ENCODE measurements at places on chromosomes 7 and 10. TPM values are rescaled to one million over a fixed set of nuclear protein-coding genes. Genes with fewer than 3 reads are reported as not detected.

GRCh38 chr7:107938456-107939250, 47.7 kb downstream of the DLD start:
- no peak for DNase-seq

DNA sequence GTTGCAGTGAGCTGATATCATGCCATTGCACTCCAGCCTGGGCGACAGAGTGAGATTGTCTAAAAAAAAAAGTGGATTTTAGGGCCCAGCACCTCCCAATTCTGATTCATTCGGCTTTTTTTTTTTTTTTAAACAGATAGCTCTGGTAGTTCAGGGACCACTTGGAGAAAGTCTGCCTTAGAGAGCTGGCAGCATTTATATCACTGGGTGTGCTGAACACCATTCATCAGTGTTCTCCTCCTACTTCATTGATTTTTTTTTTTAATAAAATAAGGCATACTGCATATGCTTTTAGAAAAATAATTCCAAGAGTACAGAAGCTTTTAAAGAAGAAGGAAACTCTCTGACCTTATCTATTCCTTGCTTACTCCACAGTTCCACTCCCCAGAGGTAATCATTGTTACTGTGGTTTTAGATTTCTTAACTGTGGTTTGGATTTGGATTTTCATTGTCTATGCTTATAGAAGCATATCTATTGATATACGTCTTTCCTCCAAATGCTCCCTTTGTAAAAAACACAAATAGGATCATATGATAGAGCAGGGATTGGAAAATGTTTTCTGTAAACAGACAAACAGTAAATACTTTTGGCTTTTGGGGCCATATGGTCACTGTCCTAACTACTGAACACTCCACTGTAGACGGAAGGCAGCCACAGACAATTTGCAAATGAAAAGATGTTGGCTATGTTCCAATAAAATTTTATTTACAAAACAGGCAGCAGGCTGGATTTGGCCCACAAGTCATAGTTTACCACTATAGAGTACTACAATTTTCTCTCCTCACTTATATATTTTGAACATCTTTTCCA, 21.1 kb upstream of the SAR1A start:
- no peak for DNase-seq

DNA sequence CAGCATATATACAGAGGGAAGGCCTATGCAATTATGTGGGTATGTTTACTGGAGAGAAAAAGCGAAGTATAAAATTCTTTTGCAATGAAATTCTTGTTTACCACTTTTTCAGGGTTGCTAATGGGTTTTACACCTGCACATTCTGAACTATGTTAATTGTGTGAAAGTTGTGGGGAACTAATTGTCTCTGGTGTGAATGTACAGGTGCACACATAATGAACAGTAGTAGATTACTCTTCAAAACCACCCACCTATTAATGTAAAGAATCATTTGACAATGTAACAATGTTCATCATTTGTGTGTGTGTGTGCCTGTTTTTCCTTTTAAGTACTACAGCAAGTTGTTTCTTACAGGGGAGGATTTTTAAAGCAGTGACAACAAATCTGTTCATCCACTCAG, 80.0 kb upstream of the FEZF1 start:
- no peak for DNase-seq

ANKRD22 gene
- 6.4 TPM for total RNA-seq

DNA sequence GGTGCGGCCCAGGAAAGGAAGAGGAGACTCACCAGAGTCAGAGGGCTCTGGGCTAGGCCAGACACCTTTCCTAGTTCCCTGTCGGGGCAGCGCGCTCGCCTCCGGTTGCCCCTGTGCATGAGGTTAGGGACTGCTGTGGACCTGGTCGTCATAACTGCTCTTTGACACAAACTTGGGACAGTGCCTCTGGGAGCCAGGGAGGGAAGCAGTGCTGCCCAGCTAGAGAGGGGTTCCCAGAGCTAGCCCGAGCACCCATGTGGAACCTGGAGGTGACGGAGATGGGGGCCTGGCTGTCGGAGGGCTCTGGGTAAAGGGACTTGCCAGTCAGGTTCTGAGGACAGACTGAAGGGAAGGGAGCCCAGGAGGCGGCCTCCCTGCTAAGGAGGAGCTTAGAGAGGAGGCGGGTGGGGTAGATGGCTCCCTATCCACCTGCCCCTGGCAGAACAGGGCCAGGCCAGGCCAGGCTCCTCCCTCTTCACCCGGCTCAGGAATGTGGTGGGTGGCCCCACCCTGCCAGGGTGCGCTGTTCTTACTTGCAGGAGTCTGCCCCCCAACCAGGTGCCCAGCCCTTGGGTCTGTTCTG, 29.7 kb downstream of the AGAP3 start:
- DNase-seq = peak; percentile 81

DNA sequence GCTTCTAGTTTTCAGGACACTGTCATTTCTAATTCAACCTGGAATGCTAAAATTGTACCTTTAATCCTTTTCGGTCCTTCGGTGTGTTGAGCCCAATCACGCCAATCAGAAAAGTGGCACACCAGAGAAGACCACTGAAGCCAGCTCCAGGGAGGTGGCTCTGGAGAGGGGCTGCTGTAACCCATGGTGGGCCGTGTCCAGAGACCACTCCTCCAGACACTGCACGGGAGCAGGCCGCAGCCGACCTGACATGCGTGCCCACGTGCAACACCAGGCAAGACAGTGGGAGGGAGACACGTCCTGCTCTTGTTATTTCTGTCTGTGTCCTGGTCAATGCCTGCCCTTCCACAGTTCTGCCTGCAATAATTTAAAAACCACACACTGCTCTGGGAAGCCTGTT, 246.1 kb downstream of the ZMYND11 start:
- peak; percentile 8 for DNase-seq

GRCh38 chr7:911791-912480, 35.6 kb downstream of the GET4 start:
- no peak for DNase-seq

DNAJC12 gene
- 0.43 TPM for total RNA-seq

FLNC gene
- 105 TPM for total RNA-seq

NYAP1 gene
- total RNA-seq = not detected

DNA sequence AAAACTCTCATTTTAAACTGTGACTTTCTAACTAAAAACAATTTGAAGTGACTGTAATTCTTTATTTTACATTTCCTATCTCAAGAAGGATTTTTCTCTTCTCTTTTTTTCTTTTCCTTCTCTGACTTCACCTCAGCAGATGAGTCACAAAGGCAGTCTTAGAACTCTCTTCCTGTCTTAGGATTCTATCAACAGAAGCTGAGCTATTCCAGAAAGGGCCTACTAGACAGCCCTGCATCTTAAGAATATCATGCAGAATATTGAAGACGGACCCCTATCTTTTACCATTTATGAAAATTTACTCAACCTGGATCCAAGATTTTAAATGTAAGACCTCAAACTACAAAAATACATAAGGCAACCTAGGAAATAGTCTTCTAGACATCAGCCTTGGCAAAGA, 365.7 kb upstream of the SEMA3C start:
- no peak for DNase-seq

NACAD gene
- 3.0 TPM for total RNA-seq

- no peak for DNase-seq
Measured at GRCh38 chr10:97729014-97729413, 7.9 kb upstream of the ZFYVE27 start.

ACTL6B gene
- total RNA-seq = 0.37 TPM

IDI2 gene
- not detected for total RNA-seq

DNA sequence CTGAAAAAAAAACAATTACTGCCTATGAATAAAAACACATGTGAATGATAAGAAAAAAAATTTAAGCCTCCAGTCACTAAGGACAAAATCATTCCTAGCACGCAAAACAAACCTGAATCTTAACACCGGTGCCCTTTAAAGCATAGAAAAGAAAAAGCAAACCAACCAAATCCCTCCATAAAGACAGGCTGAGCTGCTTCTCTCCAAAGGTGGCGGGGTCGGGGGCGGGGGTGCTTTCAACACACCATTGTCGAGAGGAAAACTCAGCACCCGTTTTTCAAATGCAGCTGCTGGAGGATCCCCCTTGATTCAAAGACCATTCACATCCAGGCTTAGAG, 1.4 kb downstream of the ST8SIA6 start:
- no peak for DNase-seq

PAX2 gene
- total RNA-seq = not detected

DNA sequence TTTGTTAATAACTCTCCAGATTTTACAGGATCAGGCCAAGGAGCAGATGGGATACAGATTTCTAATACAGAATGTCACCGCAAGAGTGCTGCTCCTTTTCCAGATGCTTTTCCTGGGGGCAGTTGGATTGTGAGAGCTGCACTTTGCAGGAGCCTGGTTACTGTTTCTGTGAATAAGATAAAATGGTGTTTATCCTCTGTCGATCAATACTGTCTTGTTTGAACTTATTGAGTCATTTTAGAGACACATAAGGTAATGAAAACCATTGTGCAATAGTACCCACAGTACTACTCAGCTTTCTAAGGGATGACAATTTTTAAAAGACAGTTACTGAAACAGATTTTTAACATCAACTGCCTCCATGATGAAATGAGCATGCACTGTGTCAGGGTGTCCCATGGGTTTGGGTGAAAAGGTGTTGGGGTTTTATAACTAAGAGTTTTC, 2.9 kb downstream of the A1CF start:
- peak; percentile 26 for DNase-seq

- no peak for DNase-seq
Measured at GRCh38 chr7:111756687-111757178, 194.4 kb upstream of the IMMP2L start.

DNA sequence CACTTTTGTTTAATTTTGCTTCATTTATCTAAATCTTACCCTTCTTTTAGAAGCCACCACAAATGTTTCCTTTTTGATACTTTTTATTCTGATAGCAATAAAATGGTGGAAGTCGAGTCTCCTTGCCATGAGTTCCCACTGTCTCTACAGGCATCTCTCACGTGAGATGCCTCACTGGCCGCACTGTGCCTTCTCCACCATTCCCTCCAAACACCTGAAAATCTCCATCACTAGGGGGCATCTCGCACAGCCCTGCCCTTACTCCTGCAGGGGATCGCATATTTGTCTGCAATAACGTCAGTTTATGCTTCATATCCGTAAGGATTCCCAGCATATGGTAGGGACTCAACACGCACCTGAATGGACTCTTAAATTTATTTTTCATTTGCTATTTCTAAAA, 56.3 kb upstream of the NCAPG2 start:
- no peak for DNase-seq

DNA sequence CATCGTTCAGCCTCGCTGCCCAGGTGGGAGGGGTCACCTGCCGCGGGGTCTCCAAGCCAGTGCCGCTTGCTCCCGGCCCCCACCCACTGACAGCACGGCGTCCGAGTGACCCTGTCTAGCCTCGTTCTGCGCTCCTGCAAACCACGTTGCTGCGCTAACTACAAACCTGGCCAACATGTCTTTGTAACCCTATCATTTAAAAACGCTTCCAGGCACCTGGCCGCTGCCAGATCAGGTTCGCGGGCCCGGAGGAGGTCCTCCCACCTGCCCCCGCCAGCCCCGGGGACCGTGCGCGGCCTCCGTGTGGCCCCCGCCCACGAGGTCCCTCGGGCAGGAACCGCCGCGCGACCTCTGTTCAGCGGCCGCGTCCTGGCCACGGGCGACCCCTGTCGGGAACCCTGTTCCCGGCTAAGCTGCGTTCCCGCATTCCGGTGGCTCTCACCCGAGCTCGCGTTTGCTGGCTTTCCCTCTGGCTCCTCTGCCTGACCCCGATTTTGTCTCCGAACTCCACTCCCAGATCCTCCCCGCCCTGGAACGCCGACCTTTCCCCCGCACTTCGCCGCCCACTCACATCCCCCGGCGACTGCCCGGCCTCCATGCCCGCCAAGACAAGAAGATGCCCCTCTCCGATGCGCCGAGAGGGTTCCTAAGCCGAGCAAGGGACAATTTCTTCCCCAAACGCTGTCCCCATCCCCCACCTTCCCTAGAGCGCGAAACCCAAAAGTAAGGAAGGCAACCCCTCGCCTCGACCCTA, 2.4 kb downstream of the SFMBT2 start:
- DNase-seq = peak; percentile 89

DNA sequence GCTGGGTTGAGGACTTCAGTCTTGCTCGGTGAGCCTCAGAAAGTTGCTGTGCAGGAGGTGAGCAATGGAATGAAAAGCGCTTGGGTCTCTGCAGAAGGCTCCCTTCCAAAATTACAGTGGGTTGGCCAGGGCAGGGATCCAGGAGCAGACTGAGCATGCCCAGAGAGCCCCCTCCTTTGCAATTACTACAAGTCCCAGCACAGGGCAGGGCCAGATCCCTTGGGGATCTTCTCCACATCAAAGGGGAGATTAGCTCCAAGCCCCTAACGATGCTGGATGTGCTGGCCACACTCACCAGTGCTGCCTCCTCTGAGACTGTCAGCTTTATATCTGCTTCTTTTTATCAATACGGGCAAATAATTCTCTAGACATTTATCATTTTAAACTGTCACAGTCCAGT, 337.5 kb downstream of the RPS24 start:
- no peak for DNase-seq

DNA sequence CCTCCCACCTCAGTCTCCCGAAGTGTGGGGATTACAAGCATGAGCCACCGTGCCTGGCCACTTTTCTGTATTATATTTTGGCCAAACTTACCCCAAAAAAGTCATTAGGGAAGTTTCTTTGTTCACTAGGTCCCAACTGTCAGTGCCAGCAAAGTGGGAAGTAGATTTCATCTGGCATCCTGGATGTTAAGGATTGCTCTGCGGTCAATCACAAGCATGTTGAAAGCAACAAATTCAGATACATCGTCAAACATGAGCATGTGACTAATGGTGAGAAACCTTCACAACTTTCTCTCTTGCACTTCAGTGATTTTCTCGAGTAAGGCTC, 14.3 kb upstream of the LRRC17 start:
- DNase-seq = no peak

DNA sequence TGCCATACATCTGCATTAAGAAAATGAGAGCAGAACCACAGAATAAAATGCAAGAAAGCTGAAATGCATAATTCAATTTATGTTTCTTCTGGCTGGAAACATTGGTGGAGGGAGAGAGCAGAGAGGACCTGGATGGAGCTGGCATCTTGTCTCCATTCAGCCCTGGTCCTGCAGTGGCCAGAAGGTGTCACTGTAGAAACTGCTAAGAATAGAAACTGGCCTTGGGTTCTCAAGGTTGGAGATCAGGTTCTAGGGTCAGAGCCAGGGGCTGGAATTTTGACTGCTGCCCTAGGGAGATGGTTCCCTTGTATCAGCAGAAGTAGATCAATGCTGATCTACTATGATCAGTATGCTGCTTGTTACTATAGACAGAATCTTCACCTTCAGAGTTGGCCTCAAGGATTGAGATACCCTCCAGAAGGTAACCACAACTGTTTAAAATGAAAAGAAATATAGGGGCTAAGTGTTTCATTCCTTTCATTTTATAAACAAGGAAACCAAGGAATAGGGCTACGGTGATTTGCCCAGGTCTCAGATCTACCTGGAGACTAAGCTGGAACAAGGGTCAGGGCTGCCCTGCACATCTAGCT, 13.1 kb downstream of the TAS2R41 start:
- DNase-seq = peak; percentile 38

DNA sequence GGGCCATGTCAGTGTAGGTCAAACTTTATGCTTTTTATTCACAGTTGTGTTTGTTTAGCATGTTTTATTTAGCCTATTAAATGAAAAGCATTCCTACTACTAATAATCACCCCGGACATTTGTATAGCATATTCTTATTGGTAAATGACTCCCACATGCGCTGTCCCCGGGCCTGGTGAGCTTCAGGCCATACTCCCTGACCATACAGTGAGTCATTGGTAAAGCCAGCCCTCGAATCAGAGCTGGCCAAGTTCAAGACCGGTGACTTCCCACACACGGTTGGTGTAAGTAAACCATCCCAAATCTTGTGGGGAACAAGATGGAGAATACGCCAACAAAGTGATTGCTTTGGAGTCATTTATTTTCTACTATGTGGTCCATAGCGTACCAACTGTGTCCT, 238.7 kb upstream of the TCF7L2 start:
- DNase-seq = no peak

- peak; percentile 77 for DNase-seq
Measured at GRCh38 chr7:130350945-130351790, 6.6 kb downstream of the CPA5 start.
